Panc1 (cell line): ENCODE measurements at places on chromosomes 4 and X. TPM values are rescaled to one million over a fixed set of nuclear protein-coding genes. Genes with fewer than 3 reads are reported as not detected.

CT55 gene
- not detected for total RNA-seq

DNA sequence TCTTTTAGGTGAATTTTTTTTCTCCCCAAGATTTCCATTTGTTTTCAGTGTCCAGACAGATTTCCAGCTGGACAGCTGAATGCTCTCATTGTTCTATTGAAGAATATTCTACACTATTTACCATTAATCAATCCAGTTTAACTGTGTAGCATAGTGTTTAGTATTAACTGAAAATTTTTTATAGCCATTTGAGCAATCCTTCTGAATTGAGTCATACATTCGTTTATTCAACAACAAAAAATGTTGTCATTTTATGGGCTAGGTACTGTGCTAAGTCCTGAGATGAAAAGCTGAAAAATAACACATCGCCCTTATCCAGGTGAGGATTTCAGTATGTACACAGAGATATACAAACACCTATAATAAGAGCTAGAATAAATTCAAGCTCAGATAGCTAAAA is 223.3 kb downstream of the COL25A1 start:
- no peak for DNase-seq

- DNase-seq = no peak
Measured at GRCh38 chrX:40171513-40172400, 74.0 kb upstream of the BCOR start.

GRCh38 chr4:134470544-134470943 is 269.0 kb upstream of the PABPC4L start:
- DNase-seq = no peak

VGLL1 gene
- total RNA-seq = not detected
